ENCODE measurements at places on chromosomes 3 and 15.

DNA sequence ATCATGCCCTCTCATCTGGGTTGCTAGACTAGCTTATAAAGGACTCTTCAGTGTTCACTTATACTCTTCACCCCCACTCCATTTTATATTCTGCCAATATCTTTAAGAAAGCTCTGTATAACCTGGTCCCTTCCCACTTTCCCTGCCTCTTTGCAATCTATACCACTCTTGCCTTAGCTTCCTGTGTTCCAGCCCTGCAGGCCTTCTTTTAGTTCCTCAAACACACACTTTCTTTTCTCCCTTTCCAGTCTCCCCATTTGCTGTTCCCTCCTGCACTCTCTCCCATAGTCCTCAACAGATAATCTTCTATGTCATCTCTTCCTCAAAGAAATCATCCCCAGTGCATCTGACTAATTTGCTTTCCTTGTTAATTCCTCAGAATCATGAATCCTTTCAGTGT is 28.7 kb downstream of the SENP8 start:
- no peak for DNase-seq

GRCh38 chr3:42088803-42089530 is 2.2 kb upstream of the TRAK1 start:
- no peak for DNase-seq

- peak; percentile 48 for DNase-seq
These were observed 620.3 kb upstream of the AGTR1 start for GRCh38 chr3:148077318-148077923.

DNA sequence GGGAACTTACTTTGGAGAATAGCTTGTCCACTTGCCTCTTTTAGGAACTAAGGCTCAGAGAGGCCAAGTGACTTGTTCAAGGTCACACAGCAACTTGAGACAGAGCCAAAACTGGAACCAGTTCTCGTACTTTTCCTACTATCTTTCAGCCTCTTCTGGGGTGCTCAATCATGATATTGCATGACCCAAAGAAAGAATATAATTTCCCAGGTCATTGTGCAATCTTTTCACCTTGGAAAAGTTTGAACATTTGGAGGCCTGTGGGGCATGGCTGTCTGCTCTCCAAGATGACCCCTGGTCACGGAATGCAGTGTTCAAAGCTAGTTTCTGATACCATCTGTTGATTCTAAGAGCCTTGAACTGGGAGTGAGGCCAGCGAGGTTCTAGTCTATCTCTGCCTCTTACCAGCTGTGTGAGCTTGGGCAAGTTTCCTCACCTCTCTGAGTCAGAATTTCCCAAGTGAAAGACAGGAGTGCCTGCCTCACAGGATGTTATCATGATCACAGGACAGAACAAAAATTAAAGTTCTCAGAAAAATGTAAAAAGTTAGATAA is 89.7 kb downstream of the BDH1 start:
- no peak for DNase-seq

Data from hematopoietic multipotent progenitor cell treated with erythropoietin and hydrocortisone succinate and interleukin-3 and kit ligand, for 6 days (in vitro differentiated cells).